ENCODE measurements at places on chromosomes 12 and 14. TPM values are rescaled to one million over a fixed set of nuclear protein-coding genes. Genes with fewer than 3 reads are reported as not detected.

LRP1-AS gene
- total RNA-seq, result not detected

CLEC12A gene
- total RNA-seq, result 1.4 TPM

VRTN gene
- not detected for total RNA-seq

CELA1 gene
- total RNA-seq, result not detected

GLIPR1L2 gene
- total RNA-seq, result 2.2 TPM

GAS2L3 gene
- 3.4 TPM for total RNA-seq

INTS13 gene
- total RNA-seq, result 14.8 TPM

ZNF385A gene
- total RNA-seq, result 9.4 TPM

FOXM1 gene
- total RNA-seq, result 0.51 TPM

KRT82 gene
- total RNA-seq, result not detected

CLEC9A gene
- 0.26 TPM for total RNA-seq

ANAPC7 gene
- total RNA-seq, result 34.5 TPM

FAM216A gene
- 6.4 TPM for total RNA-seq

OR5AU1 gene
- not detected for total RNA-seq

ACOT6 gene
- total RNA-seq, result not detected

LPAR5 gene
- total RNA-seq, result 1.7 TPM

HOXC13 gene
- not detected for total RNA-seq

FAR2 gene
- 4.1 TPM for total RNA-seq

BCL2L14 gene
- total RNA-seq, result not detected

ANO4 gene
- not detected for total RNA-seq

TPH2 gene
- total RNA-seq, result not detected

CMKLR1 gene
- 10.6 TPM for total RNA-seq

PLEKHG7 gene
- not detected for total RNA-seq

WSCD2 gene
- 5.4 TPM for total RNA-seq

STYX gene
- 13.6 TPM for total RNA-seq

POU6F1 gene
- total RNA-seq, result 7.7 TPM

APOLD1 gene
- total RNA-seq, result 17.5 TPM

WIF1 gene
- total RNA-seq, result not detected

CLEC6A gene
- total RNA-seq, result not detected

TULP3 gene
- total RNA-seq, result 14.8 TPM

DTD2 gene
- 7.9 TPM for total RNA-seq

CISTR gene
- 4.0 TPM for total RNA-seq

TRPV4 gene
- 1.1 TPM for total RNA-seq

SIX1 gene
- not detected for total RNA-seq

TMEM132C gene
- total RNA-seq, result 9.4 TPM

KCNA5 gene
- 128 TPM for total RNA-seq

NPFF gene
- total RNA-seq, result not detected

TAS2R42 gene
- total RNA-seq, result not detected

C12orf60 gene
- total RNA-seq, result 1.4 TPM

GPR33 gene
- total RNA-seq, result not detected

C1S gene
- 288 TPM for total RNA-seq

KRT77 gene
- total RNA-seq, result not detected

TC2N gene
- 8.6 TPM for total RNA-seq

TMEM233 gene
- total RNA-seq, result 0.31 TPM

FMNL3 gene
- 19.0 TPM for total RNA-seq

ERP27 gene
- 0.17 TPM for total RNA-seq

SCNN1A gene
- 0.80 TPM for total RNA-seq

RD3L gene
- total RNA-seq, result 32.1 TPM

TAS2R43 gene
- total RNA-seq, result not detected

NEK9 gene
- 122 TPM for total RNA-seq

SPIC gene
- total RNA-seq, result not detected

KRT3 gene
- not detected for total RNA-seq

KRT72 gene
- not detected for total RNA-seq

RHEBL1 gene
- total RNA-seq, result not detected

KRT6B gene
- not detected for total RNA-seq

SIX6 gene
- not detected for total RNA-seq

KRT79 gene
- total RNA-seq, result not detected

NOC4L gene
- total RNA-seq, result 7.7 TPM

SAMD4A gene
- total RNA-seq, result 124 TPM
